ENCODE measurements at places on chromosomes 12 and 14. TPM values are rescaled to one million over a fixed set of nuclear protein-coding genes. Genes with fewer than 3 reads are reported as not detected.

GRCh38 chr12:42360747-42361403 is 34.9 kb downstream of the PPHLN1 start:
- no peak for DNase-seq

Gene TAS2R42
- not detected for total RNA-seq

DNA sequence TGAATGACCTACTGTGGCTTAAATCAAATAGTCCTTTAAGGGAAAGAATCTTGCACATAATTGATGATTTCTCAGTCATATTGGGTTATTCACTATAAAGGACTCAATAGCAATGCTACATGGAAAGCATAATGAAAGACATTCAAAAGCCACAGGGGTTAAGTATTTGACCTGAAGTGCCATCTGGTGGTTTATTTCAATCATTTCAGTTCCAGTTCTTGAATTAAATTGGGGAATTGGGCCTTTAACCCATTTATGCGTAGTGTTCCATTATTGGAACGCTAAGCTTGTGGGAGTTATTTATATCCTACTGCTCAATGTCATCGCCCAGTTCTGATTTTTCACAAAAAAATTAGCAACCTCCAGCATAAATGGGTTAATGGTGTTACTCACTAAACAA is 41.3 kb upstream of the C12orf71 start:
- no peak for DNase-seq

GRCh38 chr14:30410986-30411385 is 148.0 kb upstream of the G2E3 start:
- no peak for DNase-seq

Gene MANSC1
- 10.1 TPM for total RNA-seq
